G401 (cell line): ENCODE measurements at places on chromosomes 3 and 15. TPM values are rescaled to one million over a fixed set of nuclear protein-coding genes. Genes with fewer than 3 reads are reported as not detected.

Gene CDC25A
- 42.5 and 45.4 TPM in 2 replicates for total RNA-seq

Gene AZI2
- total RNA-seq, result 69.6 and 73.8 TPM in 2 replicates

Gene GPR62
- not detected in 2 replicates for total RNA-seq

Gene PLSCR5
- total RNA-seq, result not detected in 2 replicates

Gene SEMA3G
- total RNA-seq, result 0.10 and 0.98 TPM in 2 replicates

Gene SYNPR
- not detected in 2 replicates for total RNA-seq

Gene STAB1
- total RNA-seq, result not detected in 2 replicates

Gene NAALADL2
- total RNA-seq, result 0.12 and 1.3 TPM in 2 replicates

Gene KY
- not detected in 2 replicates for total RNA-seq

Gene LDHAL6B
- total RNA-seq, result not detected in 2 replicates

Gene P2RY12
- not detected in 2 replicates for total RNA-seq

Gene ECT2
- total RNA-seq, result 59.0 and 90.0 TPM in 2 replicates

Gene WDR93
- 0.25 and 0.64 TPM in 2 replicates for total RNA-seq

Gene ZNF106
- total RNA-seq, result 100 and 134 TPM in 2 replicates

GRCh38 chr3:160941885-160942494 is 163.2 kb downstream of the B3GALNT1 start:
- peak; percentile 86 for DNase-seq

DNA sequence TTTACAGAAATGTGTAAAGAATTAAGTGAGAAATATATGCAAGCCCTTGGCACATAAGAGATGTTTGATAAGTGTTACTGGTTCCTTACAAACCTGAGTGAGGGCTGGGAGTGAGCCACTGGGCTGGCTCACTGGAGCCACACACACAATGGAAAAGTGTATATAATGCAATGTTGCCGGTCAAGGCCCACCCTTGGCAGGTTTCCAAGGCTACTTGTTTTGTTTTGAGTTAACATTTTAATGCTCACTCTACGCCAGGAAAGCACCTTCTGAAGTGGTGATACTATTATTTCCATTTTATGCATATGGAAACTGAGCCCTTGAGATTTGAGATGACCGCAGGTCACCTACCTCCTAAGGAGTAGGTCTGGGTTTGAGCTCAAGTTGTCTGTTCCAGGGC is 71.8 kb upstream of the FHIT start:
- no peak for DNase-seq

- no peak for DNase-seq
These were observed 54.7 kb upstream of the NANOGP8 start for GRCh38 chr15:35139822-35140221.

GRCh38 chr3:159356606-159357005 is 554.8 kb downstream of the MFSD1 start:
- no peak for DNase-seq

- DNase-seq, result no peak
These were observed 102.8 kb upstream of the GBE1 start for GRCh38 chr3:81864272-81864671.

- no peak for DNase-seq
These were observed 8.3 kb downstream of the ARL14 start for GRCh38 chr3:160685144-160685766.

- no peak for DNase-seq
These were observed 53.6 kb upstream of the LRRFIP2 start for GRCh38 chr3:37227870-37228549.

GRCh38 chr3:140251678-140252077 is 316.7 kb downstream of the CLSTN2 start:
- DNase-seq, result no peak

GRCh38 chr3:197503652-197504051 is 52.1 kb downstream of the BDH1 start:
- no peak for DNase-seq

GRCh38 chr3:128313071-128313725 is 153.5 kb downstream of the DNAJB8 start:
- DNase-seq, result no peak

GRCh38 chr3:73086071-73086494 is 24.6 kb downstream of the EBLN2 start:
- peak; percentile 29 for DNase-seq

DNA sequence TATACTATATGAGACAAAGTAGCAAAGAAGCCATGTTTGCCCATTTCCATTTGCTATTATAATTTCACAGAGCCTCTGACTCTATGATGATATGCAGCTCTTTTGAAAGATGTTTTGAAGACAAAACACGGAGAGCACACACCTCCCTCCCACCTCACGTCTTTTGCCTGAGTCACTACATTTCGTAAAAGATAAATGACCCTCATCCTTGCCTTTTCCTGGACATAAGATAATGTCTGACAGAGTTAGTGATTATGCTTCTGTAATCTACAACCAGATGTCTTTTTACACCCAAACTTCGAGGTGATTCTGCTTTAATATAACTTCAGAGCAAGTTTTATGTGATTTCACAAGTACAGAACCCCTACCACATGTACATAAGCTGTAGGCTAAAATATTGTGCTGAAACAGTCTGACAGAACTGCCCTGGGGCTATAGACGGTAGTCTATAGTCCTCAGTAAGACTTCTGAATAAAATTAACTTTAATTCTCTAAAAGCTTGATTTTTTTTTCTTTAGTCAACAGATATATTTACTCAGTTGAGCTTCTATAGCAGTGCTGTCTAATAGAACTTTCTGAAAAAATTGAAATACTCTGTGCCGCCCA is 99.9 kb downstream of the CD200R1L start:
- DNase-seq, result no peak

DNA sequence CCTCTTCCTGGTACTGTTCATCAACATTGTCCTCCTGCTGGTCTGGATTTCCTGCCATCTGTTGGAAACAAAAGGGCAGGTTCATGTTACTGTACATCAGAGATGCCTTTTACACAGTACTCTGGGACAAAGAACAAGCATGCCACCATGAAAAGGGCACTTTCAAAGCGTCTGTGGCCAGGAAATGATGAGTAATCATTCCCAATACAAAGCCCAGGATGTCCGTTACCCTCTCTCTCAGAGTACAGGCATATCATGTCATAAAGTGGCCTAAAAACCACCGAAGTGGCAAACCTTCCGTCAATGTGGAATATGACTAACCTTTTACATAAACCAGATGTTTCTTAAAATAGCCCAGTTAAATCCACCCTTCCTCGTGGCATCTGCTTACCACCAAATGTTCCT is 71.2 kb downstream of the GOLIM4 start:
- no peak for DNase-seq

GRCh38 chr15:67135494-67135893 is 70.1 kb downstream of the SMAD3 start:
- DNase-seq, result no peak

DNA sequence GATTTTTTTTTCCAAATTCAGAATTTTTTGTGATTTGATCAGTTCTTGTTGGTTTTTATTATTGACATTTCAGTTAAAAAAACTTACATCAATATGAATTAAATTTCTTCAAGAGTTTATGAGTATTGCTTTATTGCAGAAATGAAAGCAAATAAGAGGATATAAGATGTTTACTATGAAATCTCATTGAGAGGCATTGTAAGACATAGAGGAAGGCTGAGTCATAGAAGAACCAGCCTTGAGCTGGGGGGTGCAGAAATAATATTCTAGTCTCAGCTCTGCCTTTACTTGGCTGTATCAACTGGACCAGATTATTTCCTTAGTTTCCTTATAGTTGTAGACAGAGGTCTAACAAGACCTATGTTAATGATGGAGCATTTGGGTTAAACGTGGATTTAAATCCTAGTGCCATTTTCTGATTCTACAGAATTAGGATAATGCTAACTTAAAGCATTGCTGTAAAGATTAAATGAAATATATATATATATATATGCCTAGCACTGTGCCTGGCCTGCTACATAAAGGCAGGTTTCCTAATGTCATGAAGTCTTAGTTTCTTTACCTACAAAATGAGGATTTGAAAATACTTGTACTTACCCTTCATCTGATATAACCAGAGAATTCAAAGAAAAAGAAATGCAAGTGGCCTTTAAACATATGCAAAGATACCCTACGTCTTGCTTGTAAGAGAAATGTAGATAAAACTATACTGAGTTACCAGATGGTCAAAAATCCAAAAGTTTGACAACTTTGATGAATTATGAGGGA is 7.3 kb downstream of the FAM98B start:
- DNase-seq, result no peak

GRCh38 chr15:93302080-93302765 is 213.2 kb upstream of the RGMA start:
- DNase-seq, result peak; percentile 18

GRCh38 chr3:136838641-136839555 is 20.0 kb downstream of the SLC35G2 start:
- peak; percentile 75 for DNase-seq

DNA sequence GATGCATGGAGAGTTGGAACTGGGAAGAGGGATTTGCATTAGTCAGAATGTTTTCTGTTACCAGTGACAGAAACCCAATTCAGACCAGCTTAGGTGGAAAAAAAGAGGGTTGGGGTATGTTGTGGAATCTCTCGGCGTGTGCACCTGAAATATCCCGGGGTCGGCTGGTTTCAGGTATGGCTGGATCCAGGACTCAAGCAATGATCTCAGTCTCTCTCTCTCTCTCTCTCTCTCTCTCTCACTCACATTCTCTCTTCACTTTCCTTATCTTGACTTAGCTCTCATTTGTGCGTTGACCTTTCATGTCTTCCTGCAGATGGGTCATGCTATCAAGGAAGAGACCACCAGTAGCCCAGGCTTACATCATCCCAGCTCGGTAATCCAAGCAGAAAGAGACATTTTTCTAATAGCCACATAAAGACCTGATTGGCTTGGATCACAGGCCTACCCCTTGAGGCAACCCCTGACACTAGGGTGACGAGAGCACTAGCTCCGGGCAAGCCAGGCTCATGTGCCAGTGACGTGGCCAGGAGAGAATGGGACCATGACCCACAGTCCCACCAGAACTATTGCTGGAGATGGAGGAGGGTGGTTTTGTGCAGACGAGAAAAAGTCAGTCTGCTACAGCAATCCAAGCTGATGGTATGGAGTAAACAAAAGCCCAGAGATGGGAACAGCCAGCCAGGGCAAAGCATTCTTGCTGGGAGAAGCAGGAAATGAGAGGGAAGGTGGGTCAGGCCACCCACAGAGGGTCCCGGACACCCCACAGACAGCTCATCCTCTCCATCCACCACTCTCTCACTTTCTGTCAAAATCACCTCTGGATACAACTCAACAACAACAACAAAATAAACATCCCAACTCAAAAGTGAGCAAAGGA is 91.7 kb downstream of the CHSY1 start:
- no peak for DNase-seq

GRCh38 chr3:106728315-106729098 is 648.7 kb upstream of the CCDC54 start:
- DNase-seq, result no peak

- DNase-seq, result no peak
These were observed 825 bp upstream of the RTP3 start for GRCh38 chr3:46496746-46497555.

- no peak for DNase-seq
These were observed 1.6 kb upstream of the GNB4 start for GRCh38 chr3:179452872-179453271.

GRCh38 chr3:104392327-104392726 is 974.4 kb upstream of the ALCAM start:
- DNase-seq, result no peak

DNA sequence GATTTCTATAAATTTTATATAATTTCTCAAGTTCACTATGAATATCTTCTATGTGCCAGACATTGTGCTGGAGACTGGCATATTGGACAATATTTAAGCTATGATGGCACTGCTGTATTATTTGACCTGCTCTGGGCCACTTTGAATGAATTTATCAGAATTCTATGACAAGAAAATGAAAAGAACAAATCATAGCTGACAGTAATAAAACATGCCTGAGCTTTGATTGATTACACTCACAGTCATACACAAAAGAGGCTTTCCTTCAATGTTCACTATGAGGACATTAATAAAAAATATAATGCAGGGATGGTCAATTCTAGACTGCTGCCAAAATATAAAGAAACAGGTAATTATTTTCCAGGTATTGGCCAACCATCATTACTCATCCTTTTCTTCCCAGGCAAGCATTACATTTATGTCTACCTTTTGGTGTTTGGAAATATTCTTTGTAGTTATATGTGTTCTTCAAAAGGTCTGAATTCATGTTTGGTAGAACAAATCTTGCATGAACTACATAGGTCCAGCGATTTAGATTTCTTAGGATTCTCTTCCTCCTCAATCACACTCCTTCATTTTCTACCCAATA is 81.0 kb upstream of the ALCAM start:
- DNase-seq, result no peak

- DNase-seq, result no peak
These were observed 23.9 kb upstream of the PIGZ start for GRCh38 chr3:196992461-196993065.

- DNase-seq, result no peak
These were observed 120.2 kb upstream of the PFN2 start for GRCh38 chr3:150090877-150091276.

DNA sequence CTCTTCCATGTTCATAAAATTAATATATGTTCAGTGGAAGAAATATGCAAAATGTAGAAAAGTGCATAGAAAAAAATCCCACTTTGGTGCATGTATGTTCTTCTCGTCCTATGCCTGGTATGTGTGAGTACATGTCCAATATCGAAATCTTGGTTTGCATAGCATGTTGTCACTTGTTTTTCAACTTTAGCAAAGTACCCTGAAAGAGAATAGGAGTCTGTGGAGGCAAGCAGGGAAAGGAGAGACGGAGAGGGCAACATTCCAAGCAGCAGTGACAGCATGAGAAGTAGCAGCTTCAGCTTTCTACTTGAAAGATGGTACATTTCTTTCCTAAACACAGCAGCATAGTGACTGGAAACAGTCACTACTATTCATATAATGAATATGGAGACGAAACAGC is 56.8 kb upstream of the CACNA2D3 start:
- no peak for DNase-seq

- no peak for DNase-seq
These were observed 25.3 kb upstream of the ARHGEF26 start for GRCh38 chr3:154095832-154096421.

DNA sequence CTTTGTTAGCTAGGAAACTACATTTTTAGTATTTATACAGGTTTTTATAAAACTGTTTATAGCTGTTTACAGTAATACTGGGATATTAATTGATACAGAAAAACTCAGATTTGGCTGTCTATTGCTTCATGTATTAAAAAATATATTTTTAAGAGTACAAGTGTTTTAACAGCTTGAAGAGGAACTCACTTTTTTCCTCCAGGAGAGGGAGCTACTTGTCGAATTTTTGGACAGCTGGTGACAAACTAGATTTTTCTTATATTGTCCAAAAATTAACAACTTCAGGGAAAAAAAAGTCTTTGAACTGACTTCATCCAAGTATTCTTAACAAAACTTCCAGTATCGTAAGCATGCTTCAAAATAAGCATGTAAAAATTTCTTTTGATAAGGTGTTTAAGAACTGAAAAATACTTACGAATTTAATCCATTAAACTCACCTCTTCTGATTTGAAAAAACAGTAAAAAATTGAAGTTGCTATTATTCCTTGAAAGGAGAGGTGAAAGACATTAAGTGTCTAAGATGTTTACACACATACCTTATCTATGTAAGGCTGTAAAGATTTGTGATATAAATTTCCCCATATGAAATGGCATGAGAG is 4.0 kb downstream of the DIPK2A start:
- DNase-seq, result peak; percentile 79

GRCh38 chr3:4587061-4587837 is 94.1 kb downstream of the ITPR1 start:
- DNase-seq, result no peak

GRCh38 chr3:165339753-165340152 is 143.6 kb upstream of the SLITRK3 start:
- peak; percentile 18 for DNase-seq
